ENCODE measurements at places on chromosomes 5 and 9.

DNA sequence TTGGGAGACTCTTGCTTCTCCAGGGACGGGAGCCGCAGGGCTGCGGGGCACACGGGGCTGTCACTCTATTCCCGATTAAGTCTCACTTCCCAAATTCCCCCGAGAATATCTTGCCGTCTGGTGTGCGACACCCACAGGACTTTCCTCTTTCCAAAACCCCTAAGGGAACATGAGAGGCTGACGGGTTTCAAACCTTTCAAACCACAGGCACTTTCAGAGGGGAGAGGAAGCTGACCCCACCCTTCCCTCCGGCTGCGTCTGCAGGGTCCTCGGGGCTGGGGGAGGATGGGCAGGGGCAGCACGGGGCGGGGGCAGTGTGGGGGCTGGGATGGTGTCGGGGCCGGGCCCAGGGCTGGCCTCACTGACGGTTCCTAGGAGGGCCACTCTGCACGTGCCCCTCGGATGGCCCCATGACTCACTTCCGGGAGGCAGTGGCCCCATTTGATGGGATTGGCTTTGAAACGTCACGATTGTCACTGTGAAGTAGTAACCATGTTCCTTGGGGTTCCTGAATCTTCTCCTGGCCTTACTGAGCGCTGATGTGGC, 38.2 kb downstream of the SLC9A3 start:
- DNase-seq, result no peak

DNA sequence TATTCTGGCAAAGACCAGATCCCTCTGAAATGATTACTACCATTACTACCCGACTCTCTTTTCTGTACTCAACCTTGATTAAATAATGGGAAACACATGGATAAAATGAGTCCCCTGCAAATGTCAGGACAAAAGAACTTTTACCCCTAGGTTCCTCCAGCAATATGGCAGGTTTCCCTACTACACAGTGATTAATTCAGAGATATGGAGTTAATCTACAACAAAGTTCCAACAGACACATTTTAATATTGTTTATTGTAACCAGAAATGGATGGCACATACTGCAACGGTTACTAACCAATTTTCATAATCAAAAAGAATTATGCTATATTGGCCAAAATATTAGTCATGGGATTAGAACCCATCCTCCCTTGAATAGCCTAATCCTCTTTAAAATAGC, 294.8 kb downstream of the ATPSCKMT start:
- no peak for DNase-seq

DNA sequence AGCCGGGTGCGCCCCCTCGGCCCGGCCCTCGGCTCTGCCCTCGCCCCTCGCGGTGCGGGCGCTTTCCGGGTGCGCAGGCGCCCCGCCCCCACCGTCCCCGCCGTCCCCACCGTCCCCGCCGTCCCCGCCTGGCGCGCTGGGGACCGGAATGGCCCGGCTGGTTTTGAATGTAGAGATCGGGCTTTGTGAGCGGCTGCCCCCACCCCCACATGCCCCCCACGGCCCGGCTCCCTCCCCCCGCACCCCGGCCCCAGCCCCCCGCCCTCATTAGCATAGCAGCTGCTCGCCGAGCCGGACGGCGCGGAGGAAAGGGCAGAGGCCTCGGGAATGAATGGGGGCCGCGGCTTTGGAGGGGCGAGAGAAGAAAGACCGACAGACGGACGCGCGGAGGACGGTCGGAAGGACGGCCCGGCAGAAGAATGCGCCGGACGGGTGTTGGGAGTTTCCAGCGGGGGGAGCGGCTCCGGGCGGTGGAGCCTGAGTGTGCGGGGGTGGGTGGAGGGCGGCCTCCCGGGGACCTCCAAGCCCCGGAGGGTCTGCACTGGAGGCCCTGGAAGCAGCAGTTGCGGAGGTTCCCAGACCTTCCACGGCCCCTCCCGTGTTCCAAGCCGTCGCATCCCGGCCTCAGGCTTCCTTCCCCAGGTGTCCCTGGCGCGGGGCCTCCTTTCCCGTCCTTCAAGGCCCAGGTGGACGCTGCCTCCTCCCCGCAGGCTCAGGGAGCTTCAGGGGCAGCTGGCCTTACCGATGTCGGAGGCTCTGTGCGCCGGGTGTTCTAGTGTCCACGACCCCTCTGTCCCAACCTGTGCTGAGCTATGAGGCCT, 6.0 kb downstream of the NRARP start:
- DNase-seq, result no peak

DNA sequence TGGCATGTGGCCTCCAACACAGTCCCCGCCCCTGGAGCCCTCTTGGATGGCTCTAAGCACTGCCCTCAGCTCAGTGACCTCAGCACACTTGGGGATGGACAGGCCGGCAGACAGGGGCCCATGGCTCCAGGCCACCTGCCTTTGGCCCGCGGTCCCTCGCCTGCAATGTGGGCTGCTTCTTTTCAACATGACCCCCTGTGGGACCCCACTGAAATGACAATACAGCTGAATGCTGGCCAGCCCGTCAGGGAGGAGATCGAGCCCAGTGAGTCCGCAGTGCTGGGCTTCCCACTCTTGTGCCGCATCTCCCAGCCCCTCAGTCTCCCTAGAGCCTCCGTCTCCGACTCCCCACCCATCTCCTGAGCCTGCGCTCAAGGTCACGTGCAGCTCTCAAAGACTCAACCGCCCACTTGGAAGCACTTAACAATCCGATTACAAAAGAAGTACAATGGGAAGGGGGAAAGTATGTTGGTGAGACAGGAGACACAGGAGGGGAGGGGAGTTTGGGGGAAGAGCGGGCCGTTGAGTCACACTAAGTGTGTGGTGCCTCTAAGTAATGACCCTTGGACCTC, 238.9 kb downstream of the HSPA4 start:
- DNase-seq, result no peak

DNA sequence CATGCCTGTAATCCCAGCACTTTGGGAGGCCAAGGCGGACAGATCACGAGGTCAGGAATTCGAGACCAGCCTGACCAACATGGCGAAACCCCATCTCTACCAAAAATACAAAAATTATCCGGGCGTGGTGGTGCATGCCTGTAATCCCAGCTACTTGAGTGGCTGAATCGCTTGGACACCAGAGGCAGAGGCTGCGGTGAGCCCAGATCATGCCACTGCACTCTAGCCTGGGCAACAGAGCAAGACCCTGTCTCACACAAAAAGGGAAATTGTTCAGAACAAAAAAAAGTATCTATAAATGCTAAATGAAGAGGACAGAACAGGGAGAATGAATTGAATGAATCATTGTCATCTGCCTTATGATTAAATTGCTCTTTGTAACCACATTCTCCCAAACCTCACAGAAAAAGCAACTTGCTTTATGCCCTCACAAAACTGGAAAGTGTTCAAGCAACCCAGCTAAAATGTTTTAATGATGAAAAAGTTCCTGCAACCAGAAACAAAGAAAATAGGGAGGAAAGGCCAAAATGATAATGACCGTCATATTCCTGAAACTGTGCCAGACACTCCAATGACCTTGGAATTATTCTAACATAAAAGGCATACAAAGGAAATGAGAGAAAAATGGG, 83.7 kb downstream of the SERINC5 start:
- no peak for DNase-seq

GRCh38 chr9:27388150-27388549, 91.2 kb upstream of the EQTN start:
- DNase-seq, result no peak

DNA sequence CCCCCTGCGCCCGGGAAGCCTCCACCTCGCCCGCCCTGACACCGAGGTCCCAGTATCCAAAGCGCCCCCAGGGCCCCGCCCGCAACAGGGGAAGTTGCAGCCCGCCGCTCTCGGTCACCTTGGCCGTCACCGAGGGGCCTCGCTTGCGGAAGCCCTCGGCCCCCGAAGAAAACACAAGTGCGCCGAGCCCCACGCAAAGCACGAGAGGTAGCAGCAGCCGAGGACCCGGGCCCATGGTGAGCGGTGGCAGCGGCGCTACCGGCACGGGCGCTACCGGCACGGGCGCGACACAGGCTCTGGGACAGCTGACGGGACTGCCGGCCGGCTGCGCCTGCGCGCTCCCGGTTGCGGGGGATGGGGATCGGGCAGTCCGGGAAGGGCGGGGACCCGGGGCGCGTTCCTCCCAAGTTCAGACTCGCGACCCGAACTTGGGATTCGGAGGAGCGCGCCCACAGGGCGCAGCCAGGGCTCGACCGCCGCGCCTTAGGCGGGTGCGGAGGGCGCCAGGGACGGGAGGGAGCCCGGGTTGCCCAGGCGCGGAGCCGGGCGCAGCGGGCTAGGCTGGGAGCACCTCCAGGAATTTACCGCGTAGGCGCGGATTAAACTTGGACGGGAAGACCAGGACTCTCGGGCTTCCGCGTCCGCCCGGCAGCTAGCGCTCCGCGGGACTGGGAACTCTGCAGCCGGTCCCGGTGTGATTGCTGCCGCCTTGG, at the start of gene PPIC:
Gene PPIC (minus strand): TSS at position 335 of the 713 bp plus-strand sequence. CDS start 100 bp downstream, at position 235.
- DNase-seq, result no peak

- no peak for DNase-seq
Observed at GRCh38 chr9:126974594-126974993, 60.0 kb downstream of the RALGPS1 start.

DNA sequence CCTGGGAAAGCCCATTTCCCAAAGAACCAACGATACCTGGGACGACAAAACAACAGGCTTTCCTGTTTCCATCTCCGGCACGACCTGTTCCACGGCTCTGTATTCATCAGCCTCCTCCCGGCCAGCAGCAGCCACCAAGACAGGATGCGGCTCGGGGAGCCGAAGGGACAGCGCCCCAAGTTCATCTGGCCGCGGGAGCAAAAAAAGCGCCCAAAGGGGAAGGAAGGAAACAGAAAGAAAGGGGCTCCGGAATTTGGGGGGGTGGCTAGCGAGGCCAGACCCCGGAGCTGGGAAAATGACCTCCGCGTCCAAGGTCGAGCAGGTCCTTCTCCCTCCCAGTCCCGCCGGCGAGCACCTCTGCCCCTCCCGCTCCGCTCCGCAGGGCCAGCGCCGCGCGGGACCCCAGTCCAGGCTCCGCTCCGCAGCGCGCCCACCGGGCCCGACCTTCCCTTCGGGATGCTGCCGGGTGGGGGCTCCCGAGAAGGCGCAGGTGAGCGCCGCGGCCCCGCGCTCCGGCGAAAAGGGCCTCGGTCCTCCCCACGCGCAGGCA, 608 bp downstream of the ELOVL7 start:
- no peak for DNase-seq

DNA sequence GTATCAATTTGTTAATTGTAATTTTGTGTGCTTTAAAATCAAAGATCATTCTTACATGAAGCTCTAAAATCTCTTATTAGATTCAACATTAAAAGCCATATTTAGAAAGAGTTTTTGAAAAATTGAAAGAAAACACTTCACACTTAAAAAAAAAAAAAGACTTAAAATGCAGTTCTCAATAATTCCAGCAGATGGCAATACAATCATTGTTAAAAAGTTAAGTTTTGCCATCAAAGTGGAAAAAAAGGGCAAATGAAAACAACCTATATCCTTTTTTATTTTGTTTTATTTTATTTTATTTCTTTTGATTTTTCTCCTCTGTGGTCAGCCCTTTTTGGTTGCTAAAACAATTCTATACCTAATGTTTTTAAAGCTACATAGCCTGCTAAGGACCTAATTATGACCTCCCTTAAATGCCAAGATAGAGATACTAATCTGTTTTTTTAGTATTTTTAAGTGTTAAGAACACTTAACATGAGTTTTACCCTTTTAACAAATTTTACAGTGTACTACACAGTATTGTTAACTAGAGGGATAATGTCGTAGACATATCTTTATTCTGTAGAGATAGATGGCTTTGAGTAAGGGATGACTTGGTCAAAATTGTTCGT, 154.2 kb upstream of the DAB2 start:
- no peak for DNase-seq
